Germinal center (tissue), 1 donor: ENCODE measurements at places on chromosomes 11 and 22.

- DNase-seq = no peak
Observed at GRCh38 chr11:15228331-15228849, 113.7 kb downstream of the INSC start.

DNA sequence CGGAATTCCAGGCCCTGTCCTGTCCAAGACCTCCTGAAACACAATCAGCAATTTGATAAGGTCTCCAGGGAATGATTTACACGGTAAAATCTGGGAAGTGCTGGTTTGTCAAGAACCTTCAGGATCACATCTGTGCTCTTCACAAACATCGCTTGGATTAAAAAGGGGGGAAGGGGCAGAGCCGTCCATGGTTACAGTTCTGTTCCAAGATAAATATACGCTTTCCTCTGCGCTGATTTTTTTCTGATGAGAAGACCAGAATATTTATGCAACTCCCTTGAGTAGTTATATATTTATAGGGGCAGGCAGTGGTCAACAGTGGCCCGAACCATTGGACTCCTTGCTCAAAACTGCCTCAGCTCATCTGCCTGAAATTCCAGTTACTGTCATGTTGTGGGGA, 9.2 kb upstream of the APOL5 start:
- DNase-seq = no peak

DNA sequence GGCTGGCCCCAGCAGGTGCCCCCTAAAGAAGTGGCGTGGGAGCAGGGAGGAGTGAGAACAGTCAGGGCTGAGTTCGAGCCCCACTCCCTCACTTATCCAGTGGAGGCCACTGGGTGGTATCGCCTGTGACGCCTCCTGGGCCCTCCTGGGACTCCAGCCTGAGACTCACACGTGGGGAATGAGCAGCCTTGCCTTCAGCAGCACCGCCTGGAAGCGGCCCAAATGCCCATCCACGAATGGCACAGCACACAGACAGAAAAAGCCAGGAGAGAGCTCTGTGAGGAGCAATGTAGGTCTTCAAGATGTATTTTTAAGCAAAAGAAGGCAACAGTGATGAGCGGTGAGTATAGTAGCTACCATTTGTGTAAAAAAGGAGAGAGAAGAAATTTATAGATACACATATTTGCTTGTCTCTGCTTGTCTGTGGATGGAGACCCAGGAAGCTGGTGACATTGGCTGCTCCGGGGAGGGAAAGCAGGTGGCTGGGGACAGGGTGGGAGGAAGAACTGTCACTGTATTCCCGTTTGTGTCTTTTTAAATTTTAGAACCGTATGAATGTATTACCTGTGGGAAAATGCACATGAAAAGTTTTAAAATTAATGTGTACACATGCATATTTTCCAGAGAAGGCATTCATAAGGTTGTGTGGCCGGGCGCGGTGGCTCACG, 13.2 kb downstream of the KCNJ4 start:
- DNase-seq = no peak

DNA sequence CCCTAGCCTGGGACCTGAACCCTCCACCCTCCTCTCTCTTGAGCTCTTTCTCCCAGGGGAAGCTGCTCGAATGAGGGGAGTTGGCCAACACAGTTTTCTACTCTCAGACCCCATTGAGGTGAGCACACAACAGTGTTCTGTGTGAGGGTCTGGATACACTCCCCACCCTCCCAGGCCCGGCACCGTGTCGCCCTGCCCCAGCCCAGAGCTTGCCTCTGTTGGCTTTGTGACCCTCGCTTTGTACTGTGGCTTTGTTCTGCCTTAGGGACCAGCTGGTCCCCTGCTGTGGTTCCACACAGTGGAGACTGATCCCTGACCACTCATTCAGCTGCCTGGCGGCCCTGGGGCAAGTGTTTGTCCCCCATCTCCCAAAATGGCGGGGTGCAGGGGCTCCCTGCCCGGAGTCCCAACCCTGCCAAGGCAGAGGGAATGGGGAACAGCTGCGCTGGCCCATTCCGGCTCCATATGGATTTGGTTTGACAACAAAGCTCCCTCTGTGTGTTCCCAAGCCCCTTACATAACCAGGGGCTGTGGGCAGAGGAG, 8.3 kb downstream of the ST3GAL4 start:
- no peak for DNase-seq
